Tibial nerve (tissue), 4 donors: ENCODE measurements at places on chromosomes 3 and 15.

- H3K27ac ChIP-seq: no peak overlapping the region
- H3K4me3 ChIP-seq: no peak overlapping the region
- H3K4me1 ChIP-seq: no peaks in the 10 kb centered on the region
- H3K36me3 ChIP-seq: no peaks in the 10 kb centered on the region
These were observed 44.4 kb downstream of the ADAMTSL3 start for GRCh38 chr15:83698294-83698693.

GRCh38 chr3:107092121-107092520, 285.1 kb upstream of the CCDC54 start:
- no peak overlapping the region for H3K27ac ChIP-seq
- no peak overlapping the region for H3K4me3 ChIP-seq
- H3K36me3 ChIP-seq: no peaks in the 10 kb centered on the region
- H3K4me1 ChIP-seq: no peaks in the 10 kb centered on the region
- no peak for DNase-seq
- no peaks in the 10 kb centered on the region for H3K27me3 ChIP-seq

- no peak for DNase-seq
- no peaks in the 10 kb centered on the region for H3K36me3 ChIP-seq
- H3K4me1 ChIP-seq: no peaks in the 10 kb centered on the region
- no peak overlapping the region for H3K27ac ChIP-seq
- no peak overlapping the region for H3K4me3 ChIP-seq
These were observed 178.7 kb downstream of the STAC start for GRCh38 chr3:36558961-36559360.

DNA sequence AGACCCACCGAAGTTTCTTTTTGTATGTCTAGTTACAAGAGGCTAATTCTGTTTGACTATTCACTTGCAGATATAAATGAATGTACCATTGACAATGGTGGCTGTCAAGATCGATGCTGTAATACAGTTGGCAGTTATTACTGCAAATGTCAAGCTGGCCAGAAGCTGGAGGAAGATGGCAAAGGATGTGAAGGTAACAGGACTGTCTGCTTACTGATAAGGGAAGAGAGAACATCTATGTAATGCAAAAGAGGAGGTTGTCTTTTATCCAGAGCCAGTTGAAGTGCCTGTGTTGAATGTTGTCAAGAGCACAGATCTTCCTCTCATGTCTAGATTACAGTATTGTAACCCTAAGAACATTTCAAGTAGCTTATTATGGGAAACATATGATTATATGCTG, 549.5 kb upstream of the GOLIM4 start:
- no peaks in the 10 kb centered on the region for H3K4me1 ChIP-seq
- no peaks in the 10 kb centered on the region for H3K27me3 ChIP-seq
- no peak overlapping the region for H3K4me3 ChIP-seq
- no peak for DNase-seq
- H3K36me3 ChIP-seq: no peaks in the 10 kb centered on the region

- H3K4me3 ChIP-seq: no peak overlapping the region
- no peak for DNase-seq
- no peaks in the 10 kb centered on the region for H3K4me1 ChIP-seq
- no peaks in the 10 kb centered on the region for H3K27me3 ChIP-seq
- H3K36me3 ChIP-seq: no peaks in the 10 kb centered on the region
- H3K27ac ChIP-seq: no peak overlapping the region
These were observed 57.7 kb downstream of the LIPC start for GRCh38 chr15:58489289-58490085.

DNA sequence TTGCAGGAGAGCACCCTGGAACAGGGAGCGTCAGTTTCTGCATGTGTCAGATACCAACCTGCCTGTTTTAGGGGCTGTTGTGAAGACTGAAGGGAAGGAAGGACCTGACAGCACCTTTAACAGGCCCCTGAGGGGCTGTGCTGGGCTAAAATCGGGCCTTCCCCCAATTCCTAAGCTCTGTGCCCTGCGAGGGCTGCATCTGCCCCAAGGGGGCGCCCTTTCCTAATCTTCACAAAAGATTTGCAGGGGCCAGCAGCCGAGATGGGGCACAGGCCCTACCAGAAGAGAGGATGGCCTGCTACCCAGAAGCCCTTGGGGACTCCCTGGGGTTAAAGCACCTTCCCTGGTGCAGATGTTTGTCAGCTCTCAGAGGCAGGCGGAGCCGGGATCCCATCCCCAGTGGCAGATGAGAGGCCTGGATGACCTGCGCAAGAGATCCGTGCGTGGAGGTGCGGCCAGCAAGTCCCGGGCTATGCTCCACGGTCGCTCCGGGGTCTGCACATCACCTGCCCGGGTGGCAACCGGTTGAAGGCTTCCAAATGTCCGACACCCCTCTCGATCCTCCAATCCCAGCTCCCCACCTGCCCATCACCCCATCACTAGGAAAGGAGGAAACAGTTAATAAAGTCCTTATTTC, 53.6 kb downstream of the RHCG start:
- no peaks in the 10 kb centered on the region for H3K4me1 ChIP-seq
- no peak overlapping the region for H3K4me3 ChIP-seq
- no peaks in the 10 kb centered on the region for H3K36me3 ChIP-seq

DNA sequence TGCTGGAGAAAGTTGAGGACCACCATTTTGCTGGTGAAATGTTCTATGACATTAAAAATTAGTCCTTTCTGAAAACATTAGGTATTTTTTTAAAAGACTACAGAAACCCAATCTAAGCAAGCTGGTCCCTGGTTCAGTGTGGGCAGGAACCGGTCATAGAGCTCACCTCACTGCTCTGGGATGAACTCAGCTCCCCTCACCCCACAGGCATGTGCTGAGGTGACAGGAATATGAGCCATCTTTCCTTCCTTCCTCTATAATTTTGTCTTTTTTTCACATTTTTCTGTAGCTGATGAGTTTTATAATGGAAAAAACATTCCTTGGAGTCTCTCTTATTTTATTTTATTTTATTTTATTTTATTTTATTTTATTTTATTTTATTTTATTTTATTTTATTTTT, 8.2 kb upstream of the LRRC15 start:
- no peak overlapping the region for H3K27ac ChIP-seq
- no peak for DNase-seq
- H3K4me1 ChIP-seq: peaks cover 10% of the 10 kb centered on the region
- no peaks in the 10 kb centered on the region for H3K36me3 ChIP-seq
- H3K4me3 ChIP-seq: no peak overlapping the region

DNA sequence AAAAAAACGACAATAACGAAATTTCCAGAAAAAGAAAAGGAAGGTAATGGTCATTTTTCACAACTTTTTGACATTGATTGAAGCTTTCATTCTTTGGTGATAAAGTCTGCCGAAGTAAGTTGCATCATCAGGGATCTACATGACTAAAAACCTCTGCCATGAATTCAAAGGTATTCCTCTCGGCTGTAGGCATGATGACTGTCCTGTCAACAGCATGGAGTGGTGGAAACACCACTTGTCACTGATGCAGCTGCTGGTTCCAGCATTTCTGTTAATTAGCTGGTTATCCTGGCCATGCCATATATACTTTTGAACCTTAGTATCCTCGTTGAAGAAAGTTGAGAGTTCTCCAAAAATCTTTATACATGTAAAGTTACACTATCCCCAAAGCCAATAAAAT, 859.0 kb upstream of the ARPP21 start:
- H3K4me3 ChIP-seq: no peak overlapping the region
- no peaks in the 10 kb centered on the region for H3K4me1 ChIP-seq
- no peak overlapping the region for H3K27ac ChIP-seq
- DNase-seq: no peak

DNA sequence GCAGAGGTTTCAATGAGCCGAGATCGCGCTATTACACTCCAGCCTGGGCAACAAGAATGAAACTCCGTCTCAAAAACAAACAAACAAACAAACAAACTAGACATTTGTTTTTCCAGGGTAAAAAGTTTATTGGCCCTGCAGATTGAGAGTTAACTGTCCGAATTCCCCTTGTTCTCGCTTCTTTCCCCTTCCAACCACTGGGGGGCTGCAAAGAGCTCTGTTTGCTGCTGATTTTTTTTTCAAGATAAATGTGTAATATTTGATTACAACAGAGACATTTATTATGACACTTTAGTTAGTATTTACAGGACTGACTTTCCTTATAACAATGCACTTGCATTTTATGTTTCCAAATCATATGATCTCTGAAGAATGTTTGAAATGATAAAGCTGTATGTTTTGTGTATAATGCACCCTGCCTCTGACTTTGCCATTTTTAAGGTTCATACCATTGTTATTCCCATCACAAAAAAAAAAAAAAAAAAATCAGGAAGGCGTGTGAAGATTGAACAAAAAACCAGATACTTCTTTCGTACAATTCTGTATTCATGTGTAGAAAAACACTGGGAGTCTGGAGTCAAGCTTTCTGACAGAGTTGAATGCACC, 2.8 kb downstream of the CLSTN2 start:
- H3K27ac ChIP-seq: no peak overlapping the region
- H3K27me3 ChIP-seq: peaks cover 28% of the 10 kb centered on the region
- no peak overlapping the region for H3K4me3 ChIP-seq

DNA sequence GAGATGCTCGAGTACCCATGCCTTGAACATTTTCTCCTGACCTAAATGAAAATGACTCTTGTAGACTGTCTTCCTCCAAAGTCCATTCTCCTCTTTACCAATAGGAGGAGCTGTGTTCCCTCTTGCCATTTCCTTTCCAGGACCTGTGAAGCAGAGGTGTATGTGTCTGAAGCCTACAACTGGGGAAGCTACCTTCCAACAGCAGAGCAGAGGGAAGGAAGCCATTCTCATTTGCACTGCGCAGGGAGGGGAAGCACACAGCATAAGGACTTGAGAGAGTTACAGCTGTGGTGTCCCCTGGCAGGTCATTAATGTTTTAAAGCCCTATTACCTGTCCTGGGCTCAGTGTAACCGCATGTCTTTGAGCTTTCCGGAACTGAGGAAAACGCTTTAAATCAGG, 38.7 kb downstream of the HSPBAP1 start:
- H3K36me3 ChIP-seq: no peaks in the 10 kb centered on the region
- no peaks in the 10 kb centered on the region for H3K27me3 ChIP-seq
- H3K27ac ChIP-seq: no peak overlapping the region
- H3K4me3 ChIP-seq: no peak overlapping the region
- H3K4me1 ChIP-seq: no peaks in the 10 kb centered on the region

GRCh38 chr3:14126017-14126886, 1.4 kb downstream of the TMEM43 start:
- H3K36me3 ChIP-seq: peaks cover 49% of the 10 kb centered on the region
- DNase-seq: no peak
- peaks cover 3% of the 10 kb centered on the region for H3K4me1 ChIP-seq
- H3K27me3 ChIP-seq: no peaks in the 10 kb centered on the region

GRCh38 chr3:148319161-148319915, 378.4 kb upstream of the AGTR1 start:
- H3K36me3 ChIP-seq: no peaks in the 10 kb centered on the region
- no peaks in the 10 kb centered on the region for H3K4me1 ChIP-seq
- no peak for DNase-seq
- H3K4me3 ChIP-seq: no peak overlapping the region
- no peaks in the 10 kb centered on the region for H3K27me3 ChIP-seq

DNA sequence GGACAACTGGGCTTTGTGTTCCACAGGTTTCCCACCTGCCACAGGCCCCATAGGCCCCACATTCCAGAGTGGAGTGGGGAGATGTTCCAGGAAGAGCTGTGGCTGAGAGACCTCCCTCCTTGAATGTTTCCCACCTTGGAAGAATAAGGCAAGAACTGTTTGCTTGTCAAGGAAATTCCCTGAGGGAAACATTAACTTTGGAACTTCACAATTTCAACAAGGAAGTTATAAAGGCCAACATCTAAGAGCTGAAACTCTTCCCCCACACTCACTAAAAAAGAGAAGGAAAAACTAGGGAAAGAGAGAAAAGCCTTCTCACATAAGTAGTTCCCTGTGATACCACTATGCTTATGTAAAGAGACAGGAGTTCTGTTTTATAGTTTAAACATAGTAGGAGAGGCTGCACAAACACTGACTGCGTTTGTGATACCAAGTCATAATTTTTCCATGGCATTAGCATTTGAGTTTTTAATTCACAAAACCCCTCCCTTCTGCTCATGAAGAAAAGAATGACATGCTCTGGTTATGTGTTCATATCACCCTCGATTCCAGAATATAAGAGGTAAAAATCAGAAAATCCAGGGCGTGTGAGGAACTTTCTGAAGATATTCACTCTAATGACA, 39.8 kb upstream of the SPRED1 start:
- no peaks in the 10 kb centered on the region for H3K27me3 ChIP-seq
- no peak overlapping the region for H3K27ac ChIP-seq
- DNase-seq: no peak
- H3K36me3 ChIP-seq: no peaks in the 10 kb centered on the region
- H3K4me1 ChIP-seq: no peaks in the 10 kb centered on the region

DNA sequence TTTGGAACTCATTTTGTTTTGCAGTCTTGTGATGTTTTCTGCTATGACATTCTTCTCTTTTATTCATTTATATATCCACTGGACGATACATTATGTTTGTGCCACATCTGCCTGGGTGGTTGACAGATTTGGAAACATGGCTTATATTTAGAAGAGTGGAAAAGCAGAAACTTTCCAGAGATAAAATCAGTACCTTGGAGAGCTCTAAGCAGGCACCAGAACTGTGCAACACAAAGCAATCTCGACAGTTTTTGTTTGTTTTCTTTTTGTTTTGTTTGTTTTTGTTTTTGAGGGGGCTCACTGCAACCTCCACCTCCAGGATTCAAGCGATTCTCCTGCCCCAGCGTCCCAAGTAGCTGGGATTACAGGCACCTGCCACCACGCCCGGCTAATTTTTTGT, 45.5 kb downstream of the SYN2 start:
- H3K36me3 ChIP-seq: no peaks in the 10 kb centered on the region
- H3K4me1 ChIP-seq: no peaks in the 10 kb centered on the region
- DNase-seq: no peak

GRCh38 chr3:130853581-130853980, 40.3 kb upstream of the ATP2C1 start:
- DNase-seq: no peak
- H3K27ac ChIP-seq: no peak overlapping the region
- H3K4me3 ChIP-seq: no peak overlapping the region
- H3K4me1 ChIP-seq: no peaks in the 10 kb centered on the region
- H3K36me3 ChIP-seq: no peaks in the 10 kb centered on the region
